ENCODE measurements at places on chromosomes 2 and 18.

GRCh38 chr18:31632356-31632755 is 40.7 kb downstream of the TTR start:
- DNase-seq: no peak

DNA sequence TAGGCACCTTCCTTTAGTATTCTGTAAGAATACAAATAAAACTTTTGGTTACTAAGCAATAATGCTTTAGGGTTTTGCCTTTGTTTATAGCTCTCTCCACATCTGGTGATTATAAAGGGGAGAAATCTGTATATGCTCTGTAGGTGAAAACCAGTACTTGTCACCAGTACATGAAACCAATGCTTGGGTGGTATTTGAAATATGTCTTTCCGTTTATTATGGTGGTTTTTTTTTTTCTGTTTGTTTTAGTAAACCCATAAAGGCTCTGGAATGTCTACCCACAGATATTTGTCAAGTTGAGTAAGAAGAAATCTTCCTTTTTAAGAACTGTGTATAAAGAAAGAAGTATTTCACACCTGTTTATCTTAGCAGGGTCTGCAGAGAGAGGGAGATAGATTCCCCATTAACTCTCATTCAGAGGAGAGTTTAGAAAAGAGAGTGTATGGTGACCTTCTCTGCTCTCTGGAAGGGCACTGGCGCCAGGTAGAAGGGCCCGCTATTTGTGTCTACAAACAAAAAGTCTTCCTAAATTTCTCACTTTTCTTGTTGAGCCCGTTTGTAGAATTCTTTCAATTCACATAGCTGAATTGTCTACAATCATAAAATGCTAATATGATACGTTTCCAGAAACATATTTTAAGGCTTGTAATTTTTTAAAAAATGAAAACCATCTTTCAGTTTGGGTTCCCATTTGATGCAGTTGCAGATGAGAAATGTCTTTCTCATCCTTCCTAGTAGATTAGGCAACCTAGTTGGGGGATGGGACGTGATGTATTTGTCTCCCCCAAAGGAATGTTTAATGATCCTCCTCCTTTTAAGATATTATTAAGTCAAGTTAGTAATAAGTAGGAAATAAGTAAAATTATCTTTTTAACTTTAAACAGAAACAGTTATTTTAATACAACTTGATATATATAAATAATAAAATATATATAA is 33.9 kb downstream of the MAP3K20 start:
- DNase-seq: no peak

DNA sequence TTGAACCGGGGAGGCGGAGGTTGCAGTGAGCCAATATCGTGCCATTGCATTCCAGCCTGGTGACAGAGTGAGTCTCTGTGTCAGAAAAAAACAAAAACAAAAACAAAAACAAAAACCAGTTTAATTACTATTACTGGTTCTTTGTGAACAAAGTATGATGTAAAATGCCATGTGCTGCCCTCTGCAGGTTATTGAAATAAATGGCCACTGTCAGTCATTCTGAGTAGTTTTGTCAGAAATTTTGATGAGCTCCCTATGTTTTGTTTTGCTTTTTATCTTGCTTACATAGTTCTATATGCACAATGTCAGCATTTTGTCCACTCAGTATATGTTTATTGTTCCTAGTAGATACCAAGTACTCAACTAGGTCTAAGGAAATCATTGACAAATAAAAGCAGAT is 423.6 kb upstream of the CHST9 start:
- DNase-seq: no peak

GRCh38 chr18:28004606-28005005 is 172.3 kb downstream of the CDH2 start:
- no peak for DNase-seq

DNA sequence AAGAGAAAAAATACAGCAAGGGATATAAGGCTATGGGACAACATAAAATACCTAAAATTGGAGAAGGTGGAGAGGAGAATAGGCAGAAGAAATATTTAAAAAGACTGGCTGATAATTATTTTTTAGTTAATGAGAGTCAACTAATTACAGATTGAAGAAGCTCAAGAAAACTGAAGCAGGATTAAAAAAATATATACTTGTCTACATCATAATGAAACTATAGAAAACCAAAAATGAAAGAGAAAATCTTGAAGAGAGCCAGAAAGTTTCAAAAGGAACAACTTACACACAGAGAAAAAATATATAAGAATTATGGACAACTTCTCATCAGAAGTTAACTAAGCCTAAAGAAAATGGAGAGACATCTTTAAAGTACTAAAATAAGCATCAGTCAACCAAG is 62.9 kb upstream of the APCDD1 start:
- DNase-seq: no peak

DNA sequence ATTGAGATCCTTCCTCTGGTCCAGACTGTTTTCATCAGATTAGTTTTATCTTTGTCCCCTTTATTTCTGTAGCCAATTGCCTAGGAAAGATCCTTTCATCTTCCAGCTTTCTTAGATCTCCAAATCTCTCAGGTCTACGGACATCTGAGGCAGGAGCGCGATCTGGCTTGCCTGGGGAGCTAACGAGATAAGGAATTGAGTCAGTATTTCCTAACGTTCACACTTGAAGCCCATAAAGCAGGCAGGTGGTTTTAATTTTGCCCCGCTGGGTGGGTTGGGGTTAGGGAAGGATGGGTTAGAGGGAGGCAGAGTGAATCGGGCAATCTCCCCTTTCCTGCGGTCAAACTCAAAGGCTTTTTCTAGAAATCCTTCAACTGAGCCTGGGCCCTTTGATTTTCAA is 727 bp upstream of the TTLL4 start:
- no peak for DNase-seq

- DNase-seq: no peak
Measured at GRCh38 chr2:60118061-60118460, 435.4 kb downstream of the BCL11A start.

- no peak for DNase-seq
Measured at GRCh38 chr2:237446338-237446665, 32.3 kb upstream of the COL6A3 start.

- no peak for DNase-seq
Measured at GRCh38 chr2:8000870-8001269, 681.0 kb upstream of the ID2 start.

DNA sequence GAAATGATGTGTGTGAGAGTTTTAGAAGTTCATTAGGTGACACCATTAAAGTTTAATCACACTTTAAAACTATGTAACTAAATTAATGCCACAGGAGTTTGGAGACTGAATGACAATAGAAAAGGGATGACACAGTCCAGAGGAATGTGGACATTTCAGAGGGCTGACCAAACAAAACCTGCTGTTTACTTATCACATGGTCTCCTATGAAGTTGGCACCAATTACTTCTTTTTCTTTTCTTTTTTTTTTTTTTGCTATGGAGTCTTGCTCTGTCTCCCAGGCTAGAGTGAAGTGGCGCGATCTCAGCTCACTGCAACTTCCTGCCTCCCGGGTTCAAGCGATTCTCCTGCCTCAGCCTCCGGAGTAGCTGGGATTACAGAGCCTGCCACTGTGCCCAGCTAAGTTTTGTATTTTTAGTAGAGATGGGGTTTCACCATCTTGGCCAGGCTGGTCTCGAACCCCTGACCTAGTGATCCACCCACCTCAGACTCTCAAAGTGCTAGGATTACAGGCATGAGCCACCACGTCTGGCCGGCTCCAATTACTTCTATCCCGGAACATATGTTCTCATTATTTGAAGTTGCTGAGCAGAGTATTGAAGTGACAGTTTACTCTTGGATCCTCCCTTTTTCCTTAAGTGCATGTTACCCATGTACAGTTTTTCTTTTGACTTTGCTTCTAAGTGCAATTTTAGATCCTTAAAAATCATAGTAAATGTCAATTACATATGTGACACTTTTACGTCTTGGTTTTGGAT is 4.3 kb downstream of the AGPS start:
- DNase-seq: no peak

GRCh38 chr2:185780890-185781289 is 42.3 kb downstream of the FSIP2 start:
- DNase-seq: no peak

DNA sequence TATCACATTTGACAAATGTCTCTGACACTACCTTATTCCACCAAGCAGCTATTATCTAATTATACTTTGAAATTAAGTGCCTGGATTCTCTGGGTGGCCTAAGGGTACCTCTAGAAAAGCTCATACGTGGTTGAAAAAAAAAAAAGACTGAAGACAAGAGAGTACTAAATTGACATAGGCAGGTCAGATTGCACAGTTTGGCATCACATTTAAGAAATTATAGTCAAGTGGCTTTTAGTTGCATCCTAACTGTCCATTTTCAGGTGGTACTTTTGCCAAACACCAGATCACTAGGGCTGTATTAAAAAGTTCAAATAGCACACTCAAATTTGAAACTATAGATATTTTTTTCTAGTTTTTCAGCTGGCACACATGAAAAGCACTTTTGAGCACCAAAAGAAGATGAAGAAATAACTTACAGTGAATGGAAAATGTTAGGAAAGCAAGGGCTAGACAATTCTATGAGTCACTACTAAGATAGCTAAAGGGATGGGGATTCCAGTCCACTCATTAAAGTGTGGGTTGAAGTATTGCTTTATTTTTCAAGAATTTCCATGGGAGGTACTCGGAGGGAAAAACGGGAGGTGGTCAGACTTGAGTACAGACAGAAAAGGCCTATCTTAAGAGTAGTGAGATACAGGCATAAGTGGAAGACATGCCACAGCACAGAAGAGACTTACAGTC is 106.5 kb upstream of the COL5A2 start:
- no peak for DNase-seq

DNA sequence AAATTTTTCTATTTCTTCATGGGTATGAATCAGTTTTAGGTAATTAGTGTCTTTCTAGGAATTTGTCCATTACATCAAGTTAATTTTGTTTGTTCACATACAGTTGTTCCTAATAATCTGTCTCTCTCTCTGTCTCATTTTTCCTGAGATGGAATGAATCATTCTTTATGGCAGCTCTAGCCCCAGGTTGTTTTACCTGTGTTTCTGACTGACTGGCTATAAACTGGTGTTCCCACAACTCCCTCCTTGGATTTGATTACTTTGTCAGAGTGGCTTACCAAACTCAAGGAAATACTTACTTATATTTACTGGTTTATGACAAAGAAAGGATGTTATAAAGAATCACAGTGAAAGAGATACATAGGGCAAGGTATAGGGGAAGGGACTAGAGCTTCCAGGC is 15.1 kb downstream of the ADNP2 start:
- DNase-seq: no peak
